CD4-positive, alpha-beta T cell treated with Interleukin-21 for 1 hour (primary cell): ENCODE measurements at places on chromosomes 6 and 20.
A peak's percentile ranks its signal among the peaks of the same experiment; 100 is the strongest.

GRCh38 chr6:80637312-80637711 is 530.8 kb downstream of the BCKDHB start:
- no peak for DNase-seq

DNA sequence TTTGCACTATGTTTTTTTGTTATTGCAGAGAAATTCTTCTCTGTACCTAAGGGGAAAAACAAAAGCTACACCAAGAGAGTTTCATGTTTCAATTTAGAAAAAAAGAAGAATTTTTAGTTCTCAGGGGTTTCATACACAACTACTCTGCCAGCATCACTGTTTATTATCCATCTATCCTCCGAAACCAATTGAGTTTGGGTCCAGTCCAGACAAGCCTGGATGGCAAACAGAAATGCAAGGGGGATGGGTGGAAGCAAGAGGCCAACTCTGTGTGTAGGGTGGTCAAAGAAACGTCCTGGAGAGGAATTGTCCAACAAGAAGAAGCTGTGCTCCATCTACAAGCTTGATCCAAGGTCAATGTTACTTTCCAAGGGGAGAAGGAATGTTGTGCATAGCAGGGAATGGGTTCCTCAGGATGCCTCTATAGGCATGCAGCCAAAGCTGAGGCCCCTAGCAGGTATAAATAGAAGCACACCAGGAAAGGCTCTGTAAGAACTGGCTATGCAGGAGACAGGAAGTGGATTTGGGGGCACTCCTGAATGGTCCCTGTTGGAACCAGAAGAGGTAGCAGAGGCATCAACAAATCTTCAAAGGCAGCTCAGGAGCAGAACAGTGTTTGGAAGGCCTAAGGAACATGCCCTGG is 64.4 kb downstream of the FILIP1 start:
- no peak for DNase-seq

GRCh38 chr6:37008484-37009465 is 3.3 kb downstream of the FGD2 start:
- DNase-seq: no peak

DNA sequence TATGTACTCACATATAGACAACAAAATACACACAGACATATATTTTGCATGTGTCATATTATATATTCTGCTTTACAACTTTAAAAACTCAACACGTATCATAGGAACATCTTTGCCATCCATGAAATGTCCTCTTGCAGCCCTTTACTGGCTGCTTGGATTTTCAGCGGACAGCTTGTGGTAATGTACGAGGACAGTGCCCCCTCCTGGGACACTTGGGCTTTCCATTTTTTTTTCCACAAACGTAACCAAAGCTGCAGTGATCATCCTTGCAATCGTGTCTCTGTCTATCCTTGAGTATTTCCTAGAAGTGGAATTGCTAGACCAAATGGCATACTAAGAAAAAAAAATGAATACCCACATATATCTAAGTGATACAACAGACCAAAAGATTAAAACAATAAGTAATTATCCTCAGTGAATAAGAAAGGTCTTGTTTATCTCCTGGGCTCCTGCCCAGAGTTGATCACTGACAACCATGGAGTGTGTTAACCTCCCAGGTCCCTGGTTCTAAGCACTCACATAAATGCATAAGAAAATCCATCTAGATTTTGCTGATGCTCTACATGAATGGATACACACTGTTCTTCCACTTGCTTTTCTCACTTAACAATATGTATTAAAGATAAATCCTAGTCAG is 18.1 kb downstream of the BPI start:
- no peak for DNase-seq

DNA sequence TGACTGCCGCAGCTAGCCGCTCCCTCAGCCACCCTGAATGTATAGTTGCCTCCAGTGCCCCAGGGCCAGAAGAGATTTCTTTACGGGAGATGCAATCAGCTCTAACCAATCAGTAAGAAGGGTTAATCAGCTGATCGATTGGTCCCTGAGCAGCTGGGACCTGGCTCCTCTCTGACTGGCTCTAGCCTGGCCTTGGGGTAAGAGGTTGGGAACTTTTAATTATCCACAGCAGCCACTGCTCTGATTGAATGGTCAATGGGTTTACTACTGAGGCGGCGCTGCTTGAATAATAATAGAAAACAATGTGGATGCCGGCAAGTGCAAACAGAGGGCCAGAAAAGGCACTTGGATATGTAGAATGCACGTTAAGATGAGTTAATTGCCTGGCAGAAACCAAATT is 99.8 kb downstream of the TFAP2A start:
- no peak for DNase-seq

DNA sequence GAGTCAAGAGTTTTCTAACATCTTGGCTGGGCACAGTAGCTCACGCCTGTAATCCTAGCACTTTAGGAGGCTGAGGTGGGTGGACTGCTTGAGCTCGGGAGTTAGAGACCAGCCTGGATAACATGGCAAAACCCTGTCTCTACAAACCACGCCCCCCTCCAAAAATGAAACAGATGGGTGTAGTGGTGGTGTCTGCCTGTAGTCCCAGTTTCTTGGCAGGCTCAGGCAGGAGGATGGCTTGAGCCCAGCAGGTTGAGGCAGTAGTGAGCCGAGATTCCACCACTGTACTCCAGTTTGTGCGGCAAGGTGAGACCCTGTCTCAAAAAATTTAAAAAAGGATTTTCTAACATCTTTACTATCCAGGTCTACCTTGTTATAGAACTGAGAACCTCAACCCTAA is 22.0 kb downstream of the FAM8A1 start:
- DNase-seq: no peak

DNA sequence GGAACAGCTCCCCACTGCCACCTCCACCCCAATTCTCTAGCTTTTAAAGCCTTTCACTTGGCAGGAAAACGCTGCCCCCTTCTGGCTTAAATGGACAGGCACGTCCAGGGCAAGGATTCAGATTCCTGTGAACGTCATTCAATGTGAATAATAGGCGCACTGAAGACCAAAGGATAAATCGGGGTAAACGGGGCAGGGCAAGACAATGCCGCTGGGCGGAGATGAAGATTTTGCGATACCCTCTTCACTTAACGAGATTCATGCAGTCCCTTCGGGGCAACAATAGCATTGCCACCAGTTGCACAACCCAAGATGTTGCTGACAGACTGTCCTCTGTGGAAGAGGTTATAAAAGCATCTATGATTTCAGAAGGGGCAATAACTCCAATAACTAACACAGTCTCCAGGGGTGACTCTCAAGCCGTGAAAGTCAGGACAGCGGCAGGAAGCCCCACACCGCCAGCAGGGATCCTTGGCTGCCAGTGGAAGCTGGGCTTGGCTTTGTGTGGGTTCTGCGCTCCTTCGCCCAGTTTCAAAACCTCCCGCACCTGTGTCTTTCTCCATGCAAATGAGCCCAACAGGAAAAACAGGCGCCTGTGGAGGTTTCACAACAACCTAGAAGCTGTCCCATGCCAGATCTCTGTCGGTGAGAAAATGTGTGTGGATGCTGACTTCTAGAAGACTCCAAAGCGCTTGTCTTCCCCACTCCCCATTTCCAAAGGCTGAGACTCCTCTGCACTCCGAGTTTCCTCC is 291.8 kb downstream of the BMP7 start:
- DNase-seq: no peak

GRCh38 chr6:57265755-57266221 is 43.7 kb upstream of the RAB23 start:
- DNase-seq: no peak

DNA sequence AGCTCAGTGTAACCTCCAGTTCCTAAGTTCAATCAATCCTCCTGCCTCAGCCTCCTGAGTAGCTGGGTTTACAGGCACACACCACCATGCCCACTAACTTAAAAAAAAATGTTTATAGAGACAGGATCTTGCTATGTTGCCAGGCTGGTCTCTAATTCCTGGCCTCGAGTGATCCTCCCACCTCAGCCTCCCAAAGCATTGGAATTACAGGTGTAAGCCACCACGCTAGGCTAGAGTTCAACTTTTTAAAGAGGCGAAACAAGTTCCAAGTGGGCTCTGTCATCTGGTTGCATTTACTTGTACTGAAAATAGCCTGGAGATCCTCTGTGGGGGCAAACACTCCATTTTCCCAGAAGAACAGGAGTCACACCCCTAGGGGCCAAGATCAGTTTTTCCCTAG is 100.7 kb upstream of the RIPOR2 start:
- no peak for DNase-seq

DNA sequence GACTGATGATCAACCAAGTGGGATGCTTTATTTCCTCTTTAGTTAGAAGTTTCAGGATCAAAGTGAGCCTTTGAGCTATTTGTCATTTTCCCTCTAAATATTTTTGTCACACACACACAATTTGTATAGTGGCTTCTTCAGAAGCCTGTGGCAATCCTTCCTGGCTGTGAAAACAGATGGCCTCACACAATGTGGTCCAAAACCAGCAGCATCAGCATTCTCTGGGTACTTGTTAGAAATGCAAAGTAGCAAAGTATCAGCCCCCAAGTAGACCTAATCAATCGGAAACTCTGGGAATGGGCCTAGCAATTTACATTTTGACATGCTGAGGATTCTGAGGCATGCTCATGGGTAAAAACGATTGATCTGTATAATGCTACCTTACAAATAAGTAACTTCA is 115.9 kb downstream of the PAX1 start:
- no peak for DNase-seq

DNA sequence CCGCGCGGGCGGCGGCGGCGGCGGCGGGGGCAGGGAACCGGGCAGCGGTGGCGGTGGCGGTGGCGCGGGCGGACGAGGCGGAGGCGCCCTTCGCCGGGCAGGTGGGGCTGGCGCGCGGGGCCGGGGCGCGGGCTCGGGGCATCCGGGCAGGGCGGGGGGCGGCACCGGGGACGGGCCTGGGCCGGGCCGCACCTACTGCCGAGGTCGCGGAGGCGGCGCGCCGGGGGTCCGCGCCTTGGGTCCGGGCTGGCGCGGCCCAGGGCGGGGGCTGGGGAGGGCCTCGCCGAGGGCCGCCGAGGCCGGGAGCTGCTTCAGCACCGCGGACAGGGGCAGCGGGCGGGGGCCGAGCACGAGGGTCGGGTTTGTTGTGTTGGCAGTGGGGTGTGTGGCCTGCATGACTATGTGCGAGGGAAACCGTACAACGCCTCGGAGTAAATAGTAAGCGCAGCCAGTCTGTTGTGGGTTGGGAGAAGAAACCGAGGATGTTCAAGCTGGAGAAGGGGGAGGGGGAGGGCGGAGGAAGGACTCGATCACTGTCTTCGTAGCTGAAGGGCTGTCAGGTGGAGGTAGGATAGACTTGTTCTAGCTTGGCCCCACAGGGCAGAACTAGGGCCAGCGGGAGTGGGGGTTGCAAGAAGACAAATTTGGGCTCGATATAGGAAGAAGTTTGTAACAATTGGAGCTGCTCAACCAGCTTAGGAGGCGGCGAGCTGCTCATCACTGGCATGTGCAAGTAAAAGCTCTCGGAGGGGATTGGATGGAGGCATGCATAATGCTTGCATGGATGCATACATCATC is 593 bp downstream of the MMP24 start:
- DNase-seq: peak; percentile 42

DNA sequence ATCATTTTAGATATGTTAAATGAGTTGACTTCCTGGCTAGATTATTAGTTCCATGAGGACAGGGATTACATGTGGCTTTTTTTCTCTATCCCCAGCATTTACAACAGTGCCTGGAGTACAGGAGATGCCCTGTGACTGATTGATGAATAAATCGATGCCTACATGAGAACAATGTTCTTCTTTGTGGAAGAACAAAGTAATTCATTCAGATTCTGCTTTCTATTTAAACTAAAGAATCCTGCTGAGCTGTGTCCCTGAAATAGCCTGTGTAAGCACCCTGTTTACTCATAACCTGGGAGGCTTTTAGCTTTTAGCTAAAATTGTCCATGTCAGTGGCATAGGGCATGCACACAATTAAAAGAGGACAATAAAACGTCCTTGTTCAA is 125.1 kb upstream of the BTBD3 start:
- no peak for DNase-seq

DNA sequence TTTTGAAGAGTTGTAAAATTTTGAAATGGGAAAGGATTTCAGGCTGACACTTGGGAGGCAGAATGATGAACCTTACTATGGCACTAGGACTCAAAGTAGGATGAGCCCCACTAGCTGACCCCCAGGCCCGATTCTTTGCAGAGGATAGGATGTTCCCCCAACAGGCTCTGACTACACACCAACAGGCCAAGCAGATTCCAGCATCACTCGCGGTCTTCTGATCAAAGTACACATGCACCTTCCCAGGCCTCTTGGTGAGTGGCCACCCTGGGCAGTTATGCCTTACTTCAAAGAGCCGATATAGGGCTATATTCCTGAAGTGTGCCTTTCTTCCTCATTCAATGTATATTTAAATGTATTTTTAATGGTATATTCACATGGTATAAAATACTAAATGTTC is 117.6 kb upstream of the TMEM181 start:
- no peak for DNase-seq

DNA sequence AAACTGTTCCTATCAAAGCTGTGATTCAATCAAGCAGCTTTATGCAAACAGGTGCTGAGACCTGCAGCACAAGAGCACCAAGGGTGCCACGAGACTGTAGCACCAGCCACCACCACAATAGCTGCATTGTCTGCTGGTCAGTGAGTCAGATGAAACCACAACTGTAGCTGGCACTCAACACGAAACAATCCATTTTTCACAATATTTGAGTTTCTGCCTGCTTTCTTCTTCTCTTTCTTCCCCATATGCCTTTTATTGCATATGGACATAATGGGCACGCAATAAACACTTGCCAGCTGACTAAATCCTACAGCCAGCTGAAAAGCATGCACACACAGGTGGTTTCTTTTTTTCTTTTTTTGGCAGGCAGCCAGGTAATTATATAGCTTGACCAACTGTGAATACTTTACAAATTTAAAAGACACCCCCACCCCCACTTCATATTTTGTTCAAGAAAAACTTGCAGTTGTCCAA is 16.6 kb downstream of the SLC2A12 start:
- no peak for DNase-seq

- DNase-seq: no peak
These were observed 168.0 kb downstream of the HDGFL1 start for GRCh38 chr6:22737331-22737730.

GRCh38 chr20:52577696-52578095 is 386.1 kb upstream of the ZFP64 start:
- no peak for DNase-seq

GRCh38 chr6:23522792-23523547 is 603.0 kb upstream of the NRSN1 start:
- DNase-seq: no peak
